ENCODE measurements at places on chromosomes 13 and 19.

GRCh38 chr13:82739881-82740280 is 1142.4 kb downstream of the SLITRK1 start:
- no peak for DNase-seq

- peak; percentile 5 for DNase-seq
These were observed 749 bp downstream of the ZNF264 start for GRCh38 chr19:57192077-57192420.

DNA sequence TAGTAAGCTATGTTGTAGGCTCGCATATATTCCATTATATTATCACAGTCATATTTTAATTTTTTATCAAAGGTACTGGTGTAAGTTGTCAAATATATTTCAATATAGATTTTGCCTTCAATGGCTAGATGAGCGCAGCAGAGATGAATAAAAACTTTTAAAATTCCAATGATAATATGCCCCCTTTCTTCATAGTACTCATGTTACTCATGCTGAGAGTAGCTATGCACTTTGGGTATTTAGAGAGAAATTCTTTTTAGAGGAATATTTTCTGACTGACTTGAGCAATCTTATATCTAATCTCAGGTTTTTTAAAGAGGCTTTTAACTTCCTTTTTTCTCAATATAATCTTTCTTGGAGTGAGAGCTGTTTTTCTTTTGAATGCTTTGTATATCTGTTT is 11.4 kb downstream of the ZNF254 start:
- DNase-seq = no peak

GRCh38 chr19:10088949-10089554 is 2.9 kb downstream of the SHFL start:
- no peak for DNase-seq

GRCh38 chr13:44084146-44084545 is 204.4 kb downstream of the LACC1 start:
- no peak for DNase-seq

GRCh38 chr13:96816261-96816660 is 178.0 kb downstream of the OXGR1 start:
- DNase-seq = no peak

GRCh38 chr13:107518292-107518691 is 697.0 kb downstream of the LIG4 start:
- peak; percentile 48 for DNase-seq

DNA sequence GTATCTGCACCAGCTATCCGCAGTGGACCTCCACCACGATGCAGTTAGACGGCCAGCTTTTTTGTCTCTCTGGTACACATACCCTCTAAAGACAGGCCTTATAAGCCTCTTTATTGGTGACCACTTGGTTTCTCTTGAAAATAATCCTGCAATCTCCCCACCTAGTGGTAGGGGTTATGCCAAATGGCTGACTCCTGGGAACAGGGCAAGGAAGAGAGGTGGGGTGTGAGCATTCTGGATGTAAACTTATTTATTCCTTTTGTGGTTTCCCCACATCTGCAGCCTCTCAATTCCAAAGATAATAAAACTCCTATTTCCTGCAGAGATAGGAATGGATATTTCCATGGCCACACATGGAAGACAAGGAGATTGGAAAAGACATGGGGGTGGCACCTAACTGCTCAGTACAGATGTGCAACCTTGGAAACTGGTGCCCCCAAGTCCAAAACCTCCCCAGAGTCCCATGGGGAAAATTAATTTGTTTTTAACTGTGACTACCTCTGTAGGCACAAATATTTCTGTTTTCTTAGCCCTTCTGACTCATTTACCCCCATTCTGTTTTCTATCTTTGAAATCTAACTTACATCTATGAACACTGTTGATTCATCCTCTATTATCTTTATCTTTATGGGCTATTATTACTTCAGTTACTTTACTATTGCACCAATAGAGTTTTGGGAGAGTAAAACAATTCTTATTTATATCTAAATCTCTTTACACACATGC is 112.7 kb upstream of the TSHZ3 start:
- no peak for DNase-seq

DNA sequence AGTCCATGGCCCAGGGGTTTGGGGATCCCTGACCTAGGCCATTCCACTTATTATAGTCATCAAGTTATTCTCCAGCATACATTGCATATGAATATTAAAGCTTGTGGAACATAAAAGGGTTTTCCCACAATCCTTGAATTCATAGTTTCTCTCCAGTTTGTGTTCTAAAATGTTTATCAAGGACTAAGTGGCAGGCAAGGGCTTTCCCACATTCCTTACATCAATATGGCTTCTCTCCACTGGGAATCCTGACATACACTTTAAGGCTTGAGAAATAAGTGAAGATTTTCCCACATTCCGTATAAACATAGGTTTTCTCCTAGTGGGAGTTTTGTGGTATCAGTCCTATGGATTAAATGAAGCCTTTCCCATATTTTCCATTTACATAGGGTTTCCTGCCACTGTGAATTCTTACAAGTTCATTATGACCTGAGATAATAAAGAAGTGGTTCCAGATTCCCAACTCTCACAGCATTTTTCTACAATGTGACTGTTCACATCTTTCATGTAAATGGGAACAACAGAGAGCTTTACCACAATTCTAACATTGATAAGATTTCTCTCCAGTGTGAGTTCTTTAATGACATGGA is 14.5 kb downstream of the ZNF426 start:
- no peak for DNase-seq

- DNase-seq = no peak
These were observed 566.3 kb downstream of the LIG4 start for GRCh38 chr13:107649079-107649478.
